ENCODE measurements at places on chromosomes 12 and 14.

GRCh38 chr12:1838994-1839365 lies 18.6 kb downstream of the LRTM2 start:
- no peak for DNase-seq

- no peak for DNase-seq
These were observed 8.4 kb downstream of the IFI27L1 start for GRCh38 chr14:94089479-94089878.

DNA sequence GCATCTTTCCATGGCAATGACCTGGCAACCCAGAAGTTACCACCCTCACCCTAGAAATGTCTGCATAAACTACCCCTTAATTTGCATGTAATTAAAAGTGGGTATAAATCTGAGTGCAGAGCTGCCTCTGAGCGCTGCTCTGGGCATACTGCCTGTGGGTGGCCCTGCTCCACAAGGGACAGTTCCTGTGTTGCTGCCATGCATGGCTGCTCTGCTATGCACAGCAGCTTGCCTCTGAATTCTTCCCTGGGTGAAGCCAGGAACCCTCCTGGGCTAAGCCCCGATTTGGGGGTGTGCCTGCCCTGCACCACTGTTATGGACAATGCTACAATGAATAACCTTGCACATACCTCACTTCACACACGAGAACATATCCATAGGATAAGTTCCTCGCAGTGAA lies 35.7 kb upstream of the GPR132 start:
- DNase-seq = no peak

DNA sequence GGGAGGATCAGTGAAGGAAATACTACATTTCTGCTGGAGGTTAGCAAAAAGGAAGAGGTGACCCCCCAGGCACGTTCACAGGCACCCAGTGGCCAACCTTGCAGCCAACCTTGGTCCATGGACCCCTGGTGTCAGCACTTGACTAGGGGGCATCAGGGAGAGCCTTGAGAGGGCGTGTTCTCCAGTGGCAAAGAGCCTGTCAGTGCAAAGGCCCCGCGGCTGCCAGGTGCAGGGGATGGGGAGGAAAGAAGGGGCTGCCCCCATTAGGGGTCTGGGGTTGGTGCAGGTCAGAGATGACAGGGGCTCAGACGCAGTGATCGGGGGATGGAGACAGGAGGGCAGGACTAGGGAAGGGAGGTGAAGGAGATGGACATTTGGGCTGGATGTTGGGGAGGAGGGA lies 22.7 kb upstream of the ULK1 start:
- no peak for DNase-seq
